Left ventricle myocardium inferior (tissue), 1 donor: ENCODE measurements at places on chromosomes 11 and 22.

- H3K27me3 ChIP-seq: no peaks in the 10 kb centered on the region
- no peak overlapping the region for H3K4me3 ChIP-seq
- no peaks in the 10 kb centered on the region for H3K4me1 ChIP-seq
- no peaks in the 10 kb centered on the region for H3K36me3 ChIP-seq
Observed at GRCh38 chr11:5275369-5276110, 5.8 kb upstream of the HBE1 start.

- no peaks in the 10 kb centered on the region for H3K36me3 ChIP-seq
- H3K27me3 ChIP-seq: no peaks in the 10 kb centered on the region
- no peak overlapping the region for H3K27ac ChIP-seq
- peaks cover 4% of the 10 kb centered on the region for H3K4me1 ChIP-seq
- no peak for DNase-seq
- no peak overlapping the region for H3K4me3 ChIP-seq
Observed at GRCh38 chr11:35998634-35999033, 54.8 kb downstream of the LDLRAD3 start.

DNA sequence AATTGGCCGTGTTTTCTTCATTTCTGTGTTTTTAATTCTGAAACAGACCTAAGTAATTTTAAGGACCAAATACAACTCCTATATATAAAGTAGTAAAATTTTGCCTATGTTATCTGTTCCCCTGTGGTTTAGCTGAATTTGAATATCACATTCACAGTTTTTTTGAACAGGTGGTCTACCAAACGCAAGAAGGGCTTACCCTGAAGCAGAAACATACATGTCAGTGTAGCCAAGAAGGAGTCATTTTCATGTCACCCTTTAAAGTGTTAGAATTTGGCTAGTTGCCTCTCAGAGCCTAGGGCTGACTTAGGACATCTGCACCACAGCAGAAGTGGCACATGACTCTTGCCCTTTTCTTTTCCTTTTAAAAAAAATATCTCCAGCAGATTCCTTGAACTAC, 34.3 kb downstream of the MYBPC3 start:
- H3K36me3 ChIP-seq: peaks cover 76% of the 10 kb centered on the region
- no peaks in the 10 kb centered on the region for H3K27me3 ChIP-seq
- DNase-seq: no peak

DNA sequence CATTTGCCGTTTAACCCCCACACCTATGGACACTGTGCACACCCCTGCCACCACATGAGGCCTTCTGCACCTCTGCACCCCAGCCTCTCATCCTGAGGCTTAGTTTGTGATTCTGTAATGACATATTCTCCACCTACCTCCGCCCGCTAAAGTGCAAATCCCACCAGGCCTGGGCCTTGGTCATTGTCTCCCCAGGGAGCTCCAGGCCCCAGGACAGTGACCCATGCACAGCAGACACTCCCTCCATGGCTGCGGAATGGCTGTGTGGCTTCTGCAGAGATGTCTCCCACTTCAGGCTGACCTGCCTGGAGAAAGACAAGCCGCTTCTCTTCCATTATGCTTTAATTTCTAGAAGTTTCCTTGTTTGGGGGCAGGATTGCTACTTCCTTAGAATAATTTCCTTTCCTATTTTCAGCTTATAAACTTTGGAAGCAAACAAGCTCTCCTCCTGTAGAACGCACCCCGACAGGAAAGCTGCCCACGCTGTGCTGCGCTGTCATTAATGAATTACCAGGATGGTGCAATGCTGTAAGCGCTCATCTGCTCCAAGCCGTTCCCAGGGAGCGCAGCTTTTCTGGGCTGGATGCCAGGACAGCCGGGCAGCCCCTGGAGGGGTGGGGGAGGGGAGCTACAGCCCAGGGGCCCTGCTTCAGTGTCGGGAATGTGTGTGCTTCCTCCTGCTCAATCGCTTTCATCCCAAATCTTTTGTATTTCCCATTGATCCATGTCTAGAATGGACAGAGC, 618.0 kb downstream of the BRD1 start:
- H3K4me3 ChIP-seq: no peak overlapping the region
- peaks cover 61% of the 10 kb centered on the region for H3K27me3 ChIP-seq
- H3K27ac ChIP-seq: no peak overlapping the region
- no peaks in the 10 kb centered on the region for H3K36me3 ChIP-seq

GRCh38 chr11:112881461-112881860, 79.8 kb upstream of the NCAM1 start:
- DNase-seq: peak; percentile 75
- peaks cover 22% of the 10 kb centered on the region for H3K4me1 ChIP-seq
- H3K36me3 ChIP-seq: no peaks in the 10 kb centered on the region
- peak overlapping the region; percentile 57 for H3K4me3 ChIP-seq

GRCh38 chr11:121337078-121337477, 44.5 kb downstream of the SC5D start:
- H3K27me3 ChIP-seq: no peaks in the 10 kb centered on the region
- peaks cover 26% of the 10 kb centered on the region for H3K4me1 ChIP-seq
- H3K4me3 ChIP-seq: no peak overlapping the region
- peak overlapping the region; percentile 50 for H3K27ac ChIP-seq

DNA sequence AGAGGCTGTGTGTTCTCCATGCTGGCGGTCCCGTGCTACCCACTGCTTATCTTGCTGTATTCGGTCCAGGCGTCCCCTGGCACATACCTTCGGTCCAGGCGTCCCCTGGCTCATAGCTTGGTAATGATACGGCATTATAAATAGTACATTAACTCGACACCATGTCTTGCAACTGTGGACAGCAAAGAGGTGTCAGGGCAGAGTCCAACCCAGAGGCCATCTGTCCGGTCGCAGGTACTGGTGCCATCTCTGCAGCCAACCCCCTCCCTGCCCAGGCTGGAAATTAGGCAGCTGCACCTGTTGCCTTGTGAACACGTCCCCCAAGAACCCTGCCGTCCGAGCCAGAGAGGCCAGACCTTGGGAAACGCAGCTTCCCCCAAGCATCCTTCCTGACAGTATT, 634.3 kb downstream of the BRD1 start:
- H3K4me1 ChIP-seq: peaks cover 15% of the 10 kb centered on the region
- peaks cover 35% of the 10 kb centered on the region for H3K27me3 ChIP-seq
- peak; percentile 41 for DNase-seq
- H3K27ac ChIP-seq: no peak overlapping the region
- H3K4me3 ChIP-seq: no peak overlapping the region

DNA sequence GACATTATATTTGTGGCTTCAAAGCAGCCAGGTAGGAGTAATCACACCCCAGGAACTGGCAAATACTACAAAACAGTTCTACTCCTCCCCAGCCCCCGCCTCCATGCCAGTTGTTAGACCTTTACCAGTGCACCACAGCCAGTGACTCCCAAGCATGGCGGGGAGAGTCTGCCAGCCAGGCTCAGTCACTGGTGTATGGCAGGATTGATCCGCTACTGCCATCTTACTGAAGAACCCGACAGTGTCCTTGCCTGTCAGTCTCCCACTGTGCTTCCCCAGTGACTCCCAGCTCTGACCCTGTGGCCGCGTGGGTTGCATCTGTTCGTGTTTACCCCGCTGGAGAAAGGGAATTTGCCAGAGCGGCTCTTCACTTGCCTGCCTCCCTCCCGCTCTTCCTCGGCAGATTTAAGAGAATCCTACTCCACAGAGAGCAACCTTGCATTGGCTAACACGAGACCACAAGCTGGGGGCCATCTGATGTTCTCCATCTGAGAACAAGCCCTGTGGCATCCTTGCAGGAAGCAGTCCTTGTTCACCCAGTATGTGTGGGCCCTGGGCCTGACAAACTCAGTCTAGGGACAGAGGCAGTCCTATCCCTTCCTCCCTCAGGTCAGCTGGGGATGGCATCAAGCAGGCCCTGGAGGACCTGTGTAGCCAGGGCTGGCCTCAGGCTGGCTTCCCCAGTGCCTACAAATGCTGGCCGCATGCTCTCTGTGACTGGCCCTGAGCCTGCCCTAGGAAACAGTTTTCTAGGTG, 33.1 kb downstream of the GNAZ start:
- H3K4me1 ChIP-seq: peaks cover 37% of the 10 kb centered on the region
- H3K4me3 ChIP-seq: no peak overlapping the region
- no peak overlapping the region for H3K27ac ChIP-seq
- no peak for DNase-seq
